DMS79 treated with DMSO at 0.1 percent for 48 hours (cell line): ENCODE measurements at places on chromosomes 2 and 18.

DNA sequence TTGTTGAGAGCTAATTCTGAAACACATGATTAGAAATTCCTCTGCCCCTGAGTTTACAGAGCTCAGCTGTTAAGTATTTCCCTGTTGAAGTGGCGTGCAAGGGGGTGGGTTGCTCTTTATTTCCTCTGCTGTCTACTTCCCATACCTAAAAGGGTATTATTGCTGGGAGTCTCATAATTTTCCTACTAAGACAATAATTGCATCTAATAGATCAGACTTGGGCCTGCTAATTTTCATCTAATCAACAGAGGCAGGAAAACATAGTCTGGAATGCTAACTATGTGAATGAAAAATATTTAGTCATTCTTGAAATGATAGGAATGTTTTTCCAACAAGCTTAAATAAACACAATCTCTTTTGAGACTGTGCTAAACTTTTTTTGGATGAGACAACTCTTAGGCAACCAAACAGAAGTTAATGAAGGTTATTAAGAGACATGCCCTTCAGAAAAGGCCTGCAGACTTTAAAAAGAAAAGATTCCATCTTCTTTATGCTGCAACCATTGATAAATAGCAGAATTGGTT lies 111.4 kb downstream of the FEZ2 start:
- DNase-seq: no peak

- no peak for DNase-seq
Measured at GRCh38 chr2:40962026-40962425, 510.1 kb upstream of the SLC8A1 start.

GRCh38 chr2:190469771-190470170 lies 61.6 kb downstream of the MFSD6 start:
- peak; percentile 98 for DNase-seq

- DNase-seq: no peak
Measured at GRCh38 chr2:38560092-38560491, 42.6 kb downstream of the HNRNPLL start.

GRCh38 chr18:57455576-57456129 lies 20.5 kb downstream of the ONECUT2 start:
- DNase-seq: no peak

DNA sequence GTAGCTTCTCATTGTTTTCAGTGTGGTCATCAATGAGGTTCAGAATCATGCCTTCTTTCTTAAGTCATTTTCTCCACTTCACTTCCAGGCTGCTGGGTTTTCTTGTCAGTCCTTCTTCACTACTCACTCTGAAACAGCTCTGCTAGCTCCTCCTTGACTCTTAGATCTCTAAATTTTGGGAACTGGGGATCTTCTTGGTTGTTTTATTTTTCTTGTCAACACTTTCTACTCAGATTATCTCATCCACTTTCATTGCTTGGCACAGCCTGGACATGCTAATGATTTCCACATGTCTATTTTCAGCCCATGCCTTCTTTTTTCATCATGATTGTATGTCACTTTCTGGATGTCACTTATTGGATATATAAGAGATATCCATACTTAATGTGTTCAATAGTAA lies 517.8 kb upstream of the DSEL start:
- no peak for DNase-seq

DNA sequence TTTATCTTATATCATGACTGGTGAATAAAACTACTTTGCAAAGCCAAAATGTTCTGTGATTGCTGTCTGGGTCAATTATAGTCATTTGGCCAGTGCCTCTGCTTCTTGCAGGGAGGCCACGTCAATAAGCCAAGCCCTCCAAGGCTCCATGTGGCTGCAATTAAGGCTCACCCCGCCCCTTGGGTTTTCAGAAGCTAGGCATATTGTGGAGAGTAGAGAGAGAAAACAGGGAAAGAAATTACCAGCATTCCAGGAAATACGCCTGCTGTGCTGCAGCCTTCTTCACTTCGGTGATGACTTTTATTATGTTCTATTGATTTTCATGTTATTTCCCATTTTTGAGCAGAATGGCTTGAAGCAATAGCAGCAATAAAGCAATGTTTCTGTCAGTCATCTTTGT lies 319.7 kb downstream of the SOX11 start:
- DNase-seq: no peak

DNA sequence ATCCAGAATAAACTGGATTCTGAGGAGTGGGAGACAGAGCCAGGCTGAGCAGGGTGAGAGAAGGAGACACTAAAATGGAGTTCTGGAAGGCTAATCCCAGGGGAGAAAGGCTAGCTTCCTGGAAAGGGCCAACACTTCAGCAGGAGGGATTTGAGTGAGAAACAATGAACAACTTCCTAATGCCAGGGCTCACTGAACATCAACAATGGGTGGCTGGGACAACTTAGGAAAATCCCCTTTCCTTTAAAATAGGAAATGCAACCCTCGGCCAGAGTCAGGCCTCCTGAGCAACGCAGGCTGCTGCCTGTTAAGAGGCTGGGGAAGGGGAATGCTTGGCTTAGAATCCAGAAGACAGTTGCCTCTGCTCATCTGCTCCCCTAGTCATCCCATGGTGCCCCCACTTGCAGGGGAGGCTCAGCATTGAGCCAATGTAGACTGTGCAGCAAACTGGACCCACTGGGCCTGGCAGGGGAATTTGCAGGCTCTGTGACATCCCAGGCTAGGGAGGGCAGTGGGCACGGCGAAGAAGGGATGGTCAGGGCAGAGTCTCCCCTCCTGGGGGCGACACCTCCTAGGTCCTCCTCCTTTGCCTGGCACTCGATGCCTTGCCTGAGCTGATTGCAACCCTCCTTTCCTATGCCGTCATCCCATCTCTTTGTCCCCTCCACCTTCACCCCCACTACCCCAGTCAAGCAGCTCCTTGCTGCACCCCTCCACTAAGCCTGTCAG lies 182.5 kb downstream of the TNS1 start:
- DNase-seq: no peak

- DNase-seq: no peak
Measured at GRCh38 chr2:218276986-218277755, 6.9 kb downstream of the PNKD start.

DNA sequence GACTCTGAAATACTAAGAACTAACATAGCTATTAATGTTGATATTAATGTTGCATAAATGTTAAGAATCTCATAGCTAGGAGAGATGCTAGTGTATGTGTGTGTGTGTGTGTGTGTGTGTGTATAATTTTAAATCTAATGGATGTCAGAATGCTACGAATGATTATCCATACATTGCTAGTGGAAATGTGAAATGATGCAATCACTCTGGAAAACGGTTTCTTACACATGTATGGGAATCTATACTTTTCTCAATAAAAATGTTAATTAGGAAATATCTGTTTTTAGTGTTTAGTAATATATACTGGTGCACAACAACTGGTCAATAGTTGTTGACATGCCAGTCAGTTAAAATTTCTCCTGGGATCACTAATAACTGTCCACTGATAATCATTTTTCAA lies 908.8 kb upstream of the POU3F3 start:
- no peak for DNase-seq

DNA sequence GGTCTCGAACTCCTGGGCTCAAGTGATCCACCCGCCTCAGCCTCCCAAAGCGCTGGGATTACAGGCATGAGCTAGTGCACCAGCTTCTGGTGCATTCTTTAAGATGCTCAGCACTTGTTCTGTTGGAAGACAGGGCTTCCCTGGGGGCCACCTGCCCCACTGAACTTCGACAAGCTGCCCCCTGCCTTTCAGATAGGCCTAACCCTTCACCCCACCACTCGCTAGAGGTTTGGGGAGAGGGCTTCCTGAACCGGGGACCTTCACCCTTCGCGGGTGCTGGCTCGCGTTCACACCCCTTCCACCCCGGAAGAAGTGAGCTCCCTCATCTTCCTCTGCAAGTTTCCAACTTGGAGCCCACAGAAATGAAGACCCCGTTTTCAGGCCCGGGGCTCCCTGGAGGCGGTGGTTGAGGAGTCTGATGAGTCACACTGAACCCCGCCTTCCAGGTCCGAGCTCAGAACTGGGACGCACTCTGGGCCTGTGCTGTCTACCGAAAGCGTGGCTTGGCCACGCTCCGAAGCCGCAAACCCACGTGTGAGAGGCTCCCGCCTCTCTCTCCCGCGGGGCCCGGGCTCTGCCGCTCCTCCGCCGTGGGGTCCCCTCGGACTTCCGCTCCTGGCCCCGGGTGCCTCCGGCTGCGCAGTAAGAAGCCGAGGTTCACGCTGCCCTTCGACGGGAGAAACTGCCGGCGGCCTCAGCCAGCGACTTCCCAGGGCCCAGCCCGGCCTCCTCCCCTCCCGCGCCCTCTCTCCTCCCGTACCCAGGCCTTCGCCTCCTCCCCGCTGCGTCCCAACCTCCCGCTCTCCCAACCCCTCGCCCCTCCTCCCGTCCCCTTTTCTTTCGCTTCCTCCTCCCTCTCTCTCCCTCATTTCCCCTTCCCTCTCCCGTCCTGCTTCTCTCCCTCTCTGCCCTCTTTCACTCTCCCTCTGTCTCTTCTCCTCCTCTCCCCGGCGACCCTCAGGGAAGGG lies 47.5 kb upstream of the SP3 start:
- no peak for DNase-seq

- no peak for DNase-seq
Measured at GRCh38 chr2:83823229-83823628, 635.9 kb downstream of the SUCLG1 start.

- DNase-seq: no peak
Measured at GRCh38 chr2:64905338-64906024, 83.7 kb upstream of the SLC1A4 start.

DNA sequence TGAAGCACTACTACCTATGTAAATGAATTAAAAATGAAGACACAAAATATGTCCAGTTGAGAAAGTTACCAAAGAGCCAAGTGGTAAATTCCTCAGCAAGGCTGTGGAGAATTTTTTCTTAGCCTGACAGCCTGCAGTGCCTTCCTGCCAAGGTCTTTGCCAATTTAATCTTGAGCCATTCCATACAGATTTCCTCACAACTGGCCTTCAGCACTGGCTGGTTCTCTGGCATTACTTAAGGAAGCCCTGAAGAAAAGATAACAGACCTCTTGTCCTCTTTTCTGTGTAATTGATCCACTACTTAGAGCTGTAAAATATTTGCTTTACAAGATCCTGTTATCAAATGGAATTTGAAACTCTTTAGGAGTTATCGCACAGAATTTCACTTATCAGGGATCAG lies 334.2 kb upstream of the LRRTM1 start:
- DNase-seq: no peak

GRCh38 chr2:9163306-9164111 lies 43.1 kb upstream of the ASAP2 start:
- no peak for DNase-seq

- DNase-seq: no peak
Measured at GRCh38 chr2:88334418-88334817, 118.1 kb downstream of the FOXI3 start.

DNA sequence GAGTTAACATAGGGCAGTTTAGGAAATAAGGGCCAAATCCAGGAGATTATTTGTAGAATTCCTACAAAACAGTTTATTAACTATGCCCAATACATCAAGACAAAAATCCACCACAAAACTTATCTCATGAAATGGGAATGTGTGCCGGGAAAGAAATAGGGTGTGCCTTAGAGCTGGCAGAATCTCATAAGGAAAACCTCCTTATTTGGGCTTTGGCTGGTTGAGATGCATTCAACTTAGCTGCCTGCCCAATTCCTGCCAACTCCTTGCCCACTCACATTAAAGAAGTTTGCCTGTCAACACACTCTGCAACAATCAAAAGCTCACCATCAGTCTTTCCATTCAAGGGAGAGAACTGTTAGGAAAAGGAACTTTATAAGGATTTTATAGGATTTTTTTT lies 500.6 kb downstream of the SATB2 start:
- no peak for DNase-seq

- DNase-seq: no peak
Measured at GRCh38 chr2:217944923-217945322, 57.9 kb downstream of the TNS1 start.

- no peak for DNase-seq
Measured at GRCh38 chr2:202043475-202043874, 9.8 kb downstream of the FZD7 start.

DNA sequence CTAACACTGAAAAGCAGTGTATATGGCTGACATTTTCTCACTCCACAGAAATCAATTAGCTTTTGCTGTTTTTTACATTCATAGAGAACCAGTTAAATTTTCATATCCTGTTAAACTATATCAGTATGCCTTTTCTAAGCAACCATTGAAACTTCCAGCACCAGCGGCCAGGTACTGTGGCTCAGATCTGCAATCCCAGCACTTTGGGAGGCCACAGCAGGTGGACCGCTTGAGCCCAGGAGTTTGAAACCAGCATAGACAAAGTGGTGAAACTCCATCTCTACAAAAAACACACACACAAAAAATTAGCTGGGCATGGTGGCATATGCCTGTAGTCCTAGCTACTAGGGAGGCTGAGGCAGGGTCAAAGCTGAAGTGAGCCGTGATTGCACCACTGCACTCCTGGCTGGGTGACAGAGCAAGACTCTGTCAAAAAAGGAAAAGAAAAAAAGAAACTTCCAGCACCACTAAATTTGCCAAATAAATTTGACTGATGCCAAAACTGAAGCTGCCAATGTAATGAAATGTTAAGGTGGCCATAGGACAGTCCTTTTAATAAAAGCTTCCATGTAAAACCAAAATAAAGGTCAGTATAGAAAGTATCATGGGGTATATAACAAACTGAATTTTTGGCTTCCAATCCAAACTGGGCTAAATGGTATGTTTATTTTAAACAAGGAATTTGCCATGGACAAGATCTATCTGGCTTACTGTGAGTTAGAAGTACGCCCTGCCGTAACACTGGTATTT lies 3.5 kb downstream of the SFT2D3 start:
- DNase-seq: no peak

DNA sequence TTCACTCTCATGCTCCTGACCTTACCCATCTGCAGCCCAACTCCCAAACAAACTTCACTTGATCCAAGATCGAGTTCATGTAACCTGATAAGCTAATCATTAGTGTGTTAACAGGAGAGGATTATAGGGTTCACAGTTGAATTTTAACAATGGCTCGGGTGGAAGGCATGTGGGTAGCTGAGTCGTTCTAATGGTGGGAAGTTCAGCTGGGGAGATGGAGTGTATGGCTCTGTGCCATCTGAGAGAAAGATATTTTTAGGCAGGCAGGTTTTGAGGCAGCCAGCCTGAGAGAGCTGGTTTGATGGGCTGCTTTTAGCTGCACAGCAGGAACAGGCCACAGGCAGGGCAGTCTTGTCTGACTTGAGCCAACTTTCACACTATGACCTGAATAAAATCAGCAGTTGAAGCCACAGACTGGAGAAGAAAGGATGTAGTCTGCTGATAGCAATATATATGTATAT lies 17.7 kb upstream of the NFE2L2 start:
- peak; percentile 87 for DNase-seq

- no peak for DNase-seq
Measured at GRCh38 chr2:186256540-186256939, 229.5 kb upstream of the ZC3H15 start.
